Activated CD4-positive, alpha-beta T cell treated with anti-CD3 and anti-CD28 coated beads, Interleukin-2, amount 50 U/mL, for 16 hours (primary cell): ENCODE measurements at places on chromosomes 2 and 18.

GRCh38 chr2:165563468-165564225, 94.1 kb downstream of the CSRNP3 start:
- peak; percentile 12 for DNase-seq

DNA sequence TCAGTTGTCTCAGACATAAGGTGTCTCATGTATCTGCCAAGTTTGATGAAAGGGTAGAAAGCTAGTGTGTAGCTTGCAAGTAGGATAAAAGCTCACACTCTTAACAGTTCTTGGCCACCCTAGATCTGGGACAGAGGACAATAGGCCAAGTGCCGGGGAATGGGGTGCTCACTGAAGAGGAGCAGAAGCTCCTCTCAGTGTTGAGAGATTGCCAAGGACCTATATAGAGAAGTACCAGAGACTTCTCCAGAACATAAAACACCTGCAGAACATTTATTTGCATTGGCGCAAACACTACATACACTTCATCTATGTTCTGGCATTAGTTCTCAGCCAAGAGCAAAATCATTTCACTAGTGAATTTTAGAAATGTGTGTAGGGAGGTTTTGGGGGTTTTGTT, 2.9 kb upstream of the GTF3C3 start:
- DNase-seq, result no peak

GRCh38 chr18:21760321-21760720, 19.7 kb downstream of the MIB1 start:
- no peak for DNase-seq

DNA sequence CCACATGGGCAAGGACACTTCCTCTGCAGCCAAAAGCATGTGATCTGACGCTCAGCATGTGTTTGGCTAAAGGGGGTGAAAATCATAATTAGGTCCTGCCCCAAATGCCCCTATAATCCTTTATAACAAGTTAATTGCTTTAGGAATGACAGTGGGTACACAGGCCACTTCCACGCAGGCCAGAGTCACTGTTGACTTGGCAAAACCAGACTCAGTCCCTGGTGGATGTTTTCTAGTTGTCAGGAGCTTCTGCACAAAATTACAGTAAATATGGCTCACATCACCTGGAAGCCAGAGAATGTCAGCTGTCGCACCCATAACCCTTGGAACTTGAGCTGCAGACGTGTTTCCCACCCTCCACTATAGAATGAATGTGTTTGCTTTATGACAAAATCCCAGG, 13.3 kb upstream of the PXDN start:
- DNase-seq, result no peak

DNA sequence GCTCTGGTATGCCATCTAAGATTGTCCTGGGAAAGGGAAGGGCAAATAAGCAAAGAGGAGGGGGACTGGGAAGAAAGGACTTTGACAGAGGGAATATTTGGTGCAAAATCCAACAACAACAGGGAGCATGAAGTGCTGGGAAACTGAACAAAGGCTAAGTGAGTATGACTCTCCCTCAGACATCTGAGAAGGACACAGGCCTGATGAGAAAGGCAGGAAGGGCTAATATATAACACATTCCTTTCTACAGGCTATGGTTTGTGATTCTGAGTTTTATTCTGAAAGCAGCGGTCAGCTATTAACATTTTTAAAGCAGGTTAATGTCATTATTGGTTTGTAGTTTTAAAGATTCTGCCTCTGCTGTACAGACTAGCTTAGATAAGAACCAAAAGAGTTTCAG, 1579.5 kb downstream of the LRP1B start:
- no peak for DNase-seq

GRCh38 chr18:30712383-30712782, 330.2 kb downstream of the DSC3 start:
- no peak for DNase-seq
